ENCODE measurements at places on chromosomes 3 and 15. TPM values are rescaled to one million over a fixed set of nuclear protein-coding genes. Genes with fewer than 3 reads are reported as not detected.

DNA sequence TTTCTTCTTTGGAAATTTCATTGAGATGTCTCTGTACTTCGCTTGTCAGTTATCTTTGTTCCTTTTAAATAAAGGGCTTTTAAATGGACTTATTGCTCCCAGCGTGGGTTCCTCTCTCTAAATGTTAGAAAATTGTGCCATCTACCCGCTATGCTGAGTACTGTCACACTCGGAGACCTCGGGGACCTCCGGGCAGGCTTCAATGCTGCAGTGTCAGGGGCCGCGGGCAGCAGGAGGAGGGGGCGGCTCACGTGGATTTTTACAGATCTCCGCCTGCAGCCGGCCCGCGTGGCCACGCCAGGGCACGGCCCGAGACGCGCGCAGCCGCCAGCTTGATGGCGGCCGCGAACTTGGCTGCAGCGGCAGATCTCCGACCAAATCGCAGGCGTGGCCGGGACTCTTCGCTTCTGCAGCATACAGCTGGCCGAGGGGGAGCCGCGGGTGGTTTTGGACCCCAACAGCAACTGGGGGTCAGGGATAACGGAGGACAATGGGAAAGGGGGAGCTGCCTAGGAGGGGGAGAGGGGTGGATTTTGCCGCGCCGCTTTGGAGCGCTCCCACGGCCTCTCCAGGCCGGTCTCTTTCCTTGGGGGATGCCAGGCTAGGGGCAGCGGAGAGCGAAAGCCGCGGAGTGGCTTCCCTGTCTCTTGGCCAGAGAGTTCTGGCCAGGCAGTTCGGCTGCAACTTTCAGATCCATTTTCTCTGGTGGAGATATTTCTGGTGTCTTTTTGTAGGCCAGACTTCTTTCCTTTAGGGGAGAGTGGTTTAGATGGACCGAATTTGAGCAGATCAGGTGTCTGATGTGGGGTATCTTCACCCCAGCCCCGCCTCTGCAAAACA lies 15.3 kb downstream of the NR2F2 start:
- peak overlapping the region; percentile 98 for H3K27ac ChIP-seq
- peaks cover 10% of the 10 kb centered on the region for H3K4me1 ChIP-seq
- peak overlapping the region; percentile 46 for H3K4me3 ChIP-seq
- no peaks in the 10 kb centered on the region for H3K36me3 ChIP-seq
- no peaks in the 10 kb centered on the region for H3K27me3 ChIP-seq
- DNase-seq = peak; percentile 89

- no peak overlapping the region for H3K4me3 ChIP-seq
- no peaks in the 10 kb centered on the region for H3K27me3 ChIP-seq
- DNase-seq = no peak
- no peaks in the 10 kb centered on the region for H3K36me3 ChIP-seq
These were observed 322.2 kb upstream of the SATB1 start for GRCh38 chr3:18747383-18747782.

DNA sequence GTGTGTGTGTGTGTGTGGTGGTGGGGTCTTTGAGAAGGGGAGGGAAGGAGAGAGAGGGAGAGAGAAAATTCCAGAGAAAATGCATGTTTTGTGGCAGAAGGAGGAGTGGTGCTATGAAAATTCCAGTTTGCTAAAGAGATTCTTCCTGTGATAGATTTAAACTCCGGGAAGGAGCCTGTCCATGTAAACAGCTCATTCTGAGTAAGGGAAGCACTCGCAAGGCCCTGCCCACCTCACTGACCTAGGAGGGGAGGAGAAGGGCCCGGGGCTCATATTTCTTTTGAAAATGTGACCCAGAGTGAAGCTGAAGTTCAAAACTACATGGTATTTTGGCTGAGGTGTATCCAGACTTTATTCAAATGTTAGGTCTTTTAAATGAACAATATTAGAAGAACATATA lies 41.3 kb downstream of the ADAMTSL3 start:
- H3K27me3 ChIP-seq = no peaks in the 10 kb centered on the region
- no peak overlapping the region for H3K4me3 ChIP-seq
- H3K27ac ChIP-seq = no peak overlapping the region
- no peak for DNase-seq

DNA sequence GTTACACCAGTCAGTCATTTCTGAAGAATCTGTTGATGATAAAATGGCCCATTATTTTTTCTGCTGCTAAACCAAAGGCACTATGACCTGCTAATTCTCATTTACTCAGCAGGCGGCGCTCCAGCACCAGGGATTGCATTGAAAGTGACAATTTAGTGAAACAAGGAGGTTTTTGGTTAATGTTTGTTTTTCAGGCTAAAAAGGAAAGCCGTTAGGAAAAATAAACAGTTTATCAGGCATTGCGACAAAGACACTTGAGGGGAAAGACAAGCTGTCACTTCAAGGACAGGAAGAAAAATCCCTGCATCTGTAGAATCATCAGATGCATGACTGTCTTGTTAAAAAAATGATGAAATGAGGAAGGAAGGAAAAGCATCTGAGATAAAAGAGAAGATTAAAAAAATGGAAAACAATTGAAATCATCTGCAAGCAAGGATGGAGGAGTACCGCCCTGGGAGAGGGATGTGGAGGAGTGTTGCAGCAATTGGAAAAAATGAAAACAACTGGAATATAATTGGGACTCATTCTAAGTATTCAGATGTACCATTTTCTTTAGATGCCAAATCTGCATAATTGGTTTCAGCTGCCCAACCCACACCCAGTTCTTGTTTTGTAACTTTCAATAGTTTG lies 54.0 kb downstream of the NR1D2 start:
- H3K4me3 ChIP-seq = no peak overlapping the region
- peaks cover 1% of the 10 kb centered on the region for H3K4me1 ChIP-seq
- H3K27me3 ChIP-seq = no peaks in the 10 kb centered on the region

CACNA1D gene
- 5.1 TPM for total RNA-seq

INKA1 gene
- total RNA-seq = 1.8 TPM
